ENCODE measurements at places on chromosomes 7 and 10.

DNA sequence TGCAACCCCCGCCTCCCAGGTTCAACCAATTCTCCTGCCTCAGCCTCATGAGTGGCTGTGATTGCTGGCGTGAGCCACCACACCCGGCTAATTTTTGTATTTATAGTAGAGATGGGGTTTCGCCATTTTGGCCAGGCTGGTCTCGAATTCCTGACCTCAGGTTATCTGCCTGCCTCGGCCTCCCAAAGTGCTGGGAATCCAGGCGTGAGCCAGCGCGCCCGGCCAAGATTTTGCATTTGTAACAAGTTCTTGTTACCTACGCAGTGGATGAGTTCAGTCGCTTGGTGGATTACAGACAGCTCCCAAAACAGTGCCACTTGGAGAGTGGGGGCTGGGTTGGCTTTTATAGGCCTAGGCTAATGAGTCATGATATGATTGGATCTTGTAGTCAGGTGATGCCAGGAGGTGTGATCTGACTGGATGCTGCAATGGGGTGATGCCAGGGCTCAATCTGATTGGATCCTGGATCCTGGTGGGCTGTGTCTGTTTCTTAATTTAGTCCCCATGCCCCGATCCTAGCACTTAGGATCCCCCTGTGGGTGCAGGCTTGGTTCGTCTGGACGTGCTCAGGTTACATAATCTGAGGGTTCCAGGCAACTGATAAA lies 20.3 kb downstream of the SBDS start:
- DNase-seq, result no peak

DNA sequence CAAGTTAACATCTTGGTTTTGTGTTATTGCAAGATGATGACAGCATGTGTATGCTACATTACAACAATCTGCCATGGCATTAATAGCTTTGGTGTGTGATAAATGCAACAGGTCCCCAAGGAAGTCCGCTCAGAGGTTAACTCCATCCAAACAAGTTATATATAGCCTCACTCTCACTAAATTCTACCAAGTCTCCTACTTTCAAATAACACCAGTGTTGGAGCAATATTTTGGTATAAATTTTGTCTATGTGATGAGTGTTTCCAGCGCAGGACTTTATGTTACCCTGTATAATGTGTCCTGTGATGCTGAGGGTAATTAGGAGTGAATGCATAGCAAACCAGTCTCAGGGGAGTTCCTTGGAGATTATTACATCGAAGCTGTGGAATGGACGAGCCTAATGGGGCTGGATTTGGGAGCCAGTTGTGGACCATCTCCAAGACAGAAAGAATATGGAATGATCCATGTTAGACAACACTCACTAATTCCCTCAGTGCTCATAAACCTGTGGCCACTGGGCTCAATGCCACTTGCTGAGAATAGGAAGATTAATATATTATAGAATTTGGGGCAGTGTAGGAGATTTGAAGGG lies 127.6 kb upstream of the CXCL12 start:
- no peak for DNase-seq

DNA sequence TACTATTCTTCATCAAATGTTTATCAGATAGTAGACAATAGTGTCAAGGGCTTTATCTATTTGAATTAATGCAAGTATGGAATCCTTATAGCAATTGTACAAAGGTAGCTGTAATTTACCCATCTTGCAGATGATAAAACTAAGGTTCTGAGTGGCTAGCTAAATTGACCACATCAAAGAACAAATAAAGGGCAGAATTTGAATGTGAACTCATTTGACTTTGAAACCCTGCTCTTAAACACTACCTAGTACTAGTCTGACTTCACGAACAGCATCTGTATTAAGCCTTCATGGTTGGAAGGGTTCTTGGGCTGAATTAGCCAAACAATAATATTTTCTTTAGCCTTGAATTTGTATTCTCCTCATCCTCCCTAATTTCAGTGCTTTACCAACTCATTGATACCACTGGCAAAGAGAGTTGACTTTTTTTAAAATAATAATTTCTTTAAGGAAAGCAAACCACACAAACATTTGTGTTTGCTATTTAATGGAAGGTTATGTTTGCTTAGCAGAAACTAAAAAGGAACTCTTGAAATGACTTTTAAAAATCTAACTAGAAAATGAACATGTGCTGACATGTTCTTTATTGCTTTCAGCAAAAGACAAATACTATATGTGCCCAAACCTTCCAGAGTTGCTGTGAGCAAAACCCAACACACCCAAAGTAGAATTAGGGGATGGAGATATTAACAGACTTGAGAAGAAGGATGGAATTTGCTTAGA lies 322.6 kb downstream of the RNLS start:
- DNase-seq, result no peak

GRCh38 chr10:103932971-103933370 lies 15.0 kb upstream of the STN1 start:
- DNase-seq, result no peak

All from breast epithelium (tissue), 4 donors.